Astrocyte (in vitro differentiated cells and primary cell): ENCODE measurements at places on chromosomes 1 and 21.

- no peak for DNase-seq
Measured at GRCh38 chr1:1758059-1758621, 20.1 kb downstream of the NADK start.

- DNase-seq: no peak
Measured at GRCh38 chr1:208079161-208079560, 165.0 kb downstream of the PLXNA2 start.

GRCh38 chr1:10328180-10328963 is 70.5 kb upstream of the PGD start:
- no peak for DNase-seq

DNA sequence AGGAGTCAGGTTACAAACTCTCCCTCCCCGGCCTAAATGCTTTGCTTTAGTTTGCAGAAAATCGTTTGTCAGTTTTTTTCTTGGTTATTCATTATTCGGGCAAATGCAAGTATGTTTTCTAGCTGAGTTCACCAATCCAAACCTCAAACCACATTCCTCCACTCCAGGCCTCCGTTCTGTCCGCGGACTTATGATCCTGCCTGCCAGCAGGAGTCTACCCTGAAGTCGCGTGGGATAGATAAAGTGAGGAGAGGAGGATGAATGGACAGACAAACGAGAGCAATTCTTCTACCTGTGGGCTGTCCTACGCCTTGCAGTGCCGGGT is 1.3 kb downstream of the ADAMTS1 start:
- DNase-seq: peak; percentile 85

- DNase-seq: no peak
Measured at GRCh38 chr1:17213782-17214148, 8.8 kb downstream of the PADI1 start.

DNA sequence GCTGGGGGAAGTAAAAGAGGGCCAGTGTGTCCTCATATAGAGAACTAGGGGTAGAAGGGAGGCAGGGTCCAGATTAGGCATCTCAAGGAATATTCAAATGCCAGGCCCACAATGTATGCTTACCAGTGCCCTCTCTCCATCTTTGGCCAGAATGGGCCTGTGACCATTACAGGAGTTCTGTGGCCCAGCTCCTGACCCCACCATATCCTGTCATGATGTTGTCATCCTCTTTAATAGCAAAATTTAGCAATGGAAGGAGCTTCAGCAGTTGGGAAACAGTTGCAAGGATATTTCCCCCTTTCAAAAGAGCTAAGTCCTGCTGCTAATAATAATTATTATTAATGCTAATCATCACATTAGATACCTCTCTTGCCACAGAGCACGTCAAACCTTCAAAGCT is 49.3 kb upstream of the JUN start:
- no peak for DNase-seq
